ENCODE measurements at places on chromosomes 7 and 10.

DNA sequence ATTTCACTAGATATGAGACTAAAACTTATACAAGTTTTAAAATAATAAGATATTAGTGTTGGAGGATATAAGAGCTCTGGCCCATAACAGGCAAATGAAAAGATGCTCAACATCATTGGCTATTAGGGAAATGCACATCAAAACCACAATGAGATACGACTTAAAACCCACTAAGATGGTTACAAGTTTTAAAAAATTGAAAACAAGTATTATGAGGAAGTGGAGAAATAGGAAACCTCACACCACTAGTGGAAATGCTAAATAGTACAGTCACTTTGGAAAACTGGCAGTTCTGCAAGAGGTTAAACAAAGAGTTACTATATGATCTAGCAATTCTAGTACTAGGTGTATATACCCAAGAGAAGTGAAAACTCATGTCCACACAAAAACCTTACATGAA is 17.2 kb downstream of the PANK1 start:
- DNase-seq, result peak; percentile 50

- no peak for DNase-seq
Observed at GRCh38 chr10:113445736-113446135, 107.1 kb upstream of the HABP2 start.

DNA sequence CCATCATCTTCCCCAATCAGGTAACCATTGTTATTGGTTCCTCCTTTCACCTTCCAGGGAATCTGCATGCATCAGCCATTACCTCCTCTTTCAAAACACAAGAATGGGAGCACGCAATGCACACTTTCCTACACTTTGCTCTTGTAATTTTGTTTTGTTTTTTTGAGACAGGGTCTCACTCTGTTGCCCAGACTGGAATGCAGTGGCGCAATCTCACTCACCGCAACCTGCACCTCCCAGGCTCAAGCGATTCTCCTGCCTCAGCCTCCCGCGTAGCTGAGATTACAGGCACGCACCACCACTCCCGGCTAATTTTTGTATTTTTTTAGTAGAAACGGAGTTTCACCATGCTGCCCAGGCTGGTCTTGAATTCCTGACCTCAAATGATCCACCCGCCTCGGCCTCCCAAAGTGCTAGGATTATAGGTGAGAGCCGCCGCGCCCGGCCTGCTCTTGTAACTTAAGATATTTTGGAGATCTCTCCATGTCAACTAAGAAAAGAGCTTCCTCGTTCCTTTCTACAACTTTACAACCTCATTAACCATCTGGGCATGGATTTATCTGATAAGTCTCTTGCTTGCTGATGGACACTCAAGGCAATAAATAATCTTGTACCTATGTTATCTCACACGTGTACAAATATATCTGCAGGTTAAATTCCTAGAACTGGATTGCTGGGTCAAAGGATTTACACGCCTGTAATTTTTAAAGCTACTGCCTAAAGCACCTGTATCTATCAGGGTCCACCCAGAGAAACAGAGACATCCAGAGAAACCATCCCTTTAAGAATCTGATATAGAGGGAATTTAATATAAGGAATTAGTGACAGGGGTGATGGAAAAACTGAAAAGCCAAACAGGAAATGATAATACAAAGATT is 4.2 kb downstream of the CYTH3 start:
- no peak for DNase-seq

GRCh38 chr7:123792547-123792946 is 43.7 kb upstream of the WASL start:
- no peak for DNase-seq

DNA sequence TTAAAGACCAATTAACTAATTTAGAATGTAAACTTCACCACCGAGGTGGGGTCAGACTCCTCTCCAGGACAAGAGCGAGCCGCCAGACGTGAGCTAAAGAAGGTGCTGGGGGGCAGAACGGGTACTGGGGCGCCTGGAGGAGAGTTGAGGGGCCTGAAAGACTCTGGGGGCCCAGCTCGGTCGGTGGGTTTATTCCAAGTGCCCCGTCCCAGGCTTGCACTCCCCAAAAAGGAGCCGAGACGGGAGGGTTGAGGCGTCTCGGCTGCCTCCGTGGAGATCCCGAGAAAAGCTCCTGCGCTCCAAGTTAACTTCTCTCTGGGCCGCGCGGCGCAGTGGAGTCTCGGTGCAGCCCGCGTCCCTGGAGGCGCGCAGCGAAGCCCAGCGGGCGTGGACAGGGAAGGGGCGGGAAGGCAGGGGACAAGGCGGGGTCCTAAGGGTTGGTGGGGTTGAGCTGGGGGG is 553.3 kb downstream of the TFEC start:
- no peak for DNase-seq

DNA sequence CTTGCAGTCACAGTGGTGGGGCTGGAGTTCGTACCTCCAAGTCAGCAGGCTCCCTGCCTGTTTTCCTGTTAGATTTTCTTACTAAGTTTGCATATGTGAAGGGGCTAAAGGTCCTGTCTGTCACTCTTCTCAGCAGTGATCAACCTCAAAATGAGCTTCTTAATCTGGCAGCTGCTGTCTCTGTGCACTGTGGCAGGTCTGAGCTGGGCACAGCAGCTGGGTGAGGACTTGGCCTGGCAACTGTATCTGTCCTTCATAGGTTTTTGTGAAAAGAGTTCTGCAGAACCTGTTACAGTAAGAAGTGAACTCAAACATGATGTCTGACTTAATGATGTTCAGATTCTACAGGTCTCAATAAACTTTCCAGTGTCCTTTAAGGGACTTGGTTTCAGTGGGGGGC is 31.3 kb upstream of the GJD4 start:
- no peak for DNase-seq

- DNase-seq, result no peak
Observed at GRCh38 chr10:76033457-76034196, 602.2 kb downstream of the LRMDA start.

- no peak for DNase-seq
Observed at GRCh38 chr7:146764458-146764857, 647.9 kb downstream of the CNTNAP2 start.

DNA sequence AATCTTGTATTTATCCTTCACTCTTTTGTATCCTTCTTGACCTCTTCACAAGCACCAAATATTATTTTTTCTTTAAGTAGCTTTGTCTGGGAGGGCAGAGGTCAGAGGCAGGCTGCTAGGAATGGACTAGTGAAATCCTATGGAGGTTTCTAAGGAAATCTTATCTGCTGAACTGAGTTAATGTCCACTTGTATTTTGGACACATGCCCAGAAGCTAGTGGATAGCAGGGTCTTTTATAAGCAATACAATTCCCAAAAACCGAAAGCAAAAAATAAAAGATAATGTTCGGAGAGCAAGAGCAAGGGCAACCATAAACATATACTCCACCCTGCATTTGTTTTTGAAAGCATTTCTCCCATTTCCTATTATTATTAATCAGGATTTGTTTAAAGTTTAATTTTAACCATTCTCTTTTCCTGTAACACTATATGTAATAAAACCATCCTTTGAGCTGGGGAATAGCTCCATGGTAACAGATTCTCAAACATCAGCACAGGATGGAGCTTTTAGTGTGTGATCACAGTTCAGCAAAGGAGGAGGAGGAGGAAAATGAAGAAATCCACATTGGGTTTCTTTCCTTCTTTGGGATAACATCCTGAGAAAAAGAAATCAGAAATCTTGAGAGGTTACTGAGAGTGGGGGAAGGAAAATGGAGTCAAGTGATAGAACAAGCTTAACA is 328.2 kb upstream of the LRRN3 start:
- DNase-seq, result no peak

- no peak for DNase-seq
Observed at GRCh38 chr10:16227674-16228073, 209.1 kb upstream of the PTER start.

GRCh38 chr10:43199684-43200537 is 61.7 kb downstream of the CSGALNACT2 start:
- no peak for DNase-seq

DNA sequence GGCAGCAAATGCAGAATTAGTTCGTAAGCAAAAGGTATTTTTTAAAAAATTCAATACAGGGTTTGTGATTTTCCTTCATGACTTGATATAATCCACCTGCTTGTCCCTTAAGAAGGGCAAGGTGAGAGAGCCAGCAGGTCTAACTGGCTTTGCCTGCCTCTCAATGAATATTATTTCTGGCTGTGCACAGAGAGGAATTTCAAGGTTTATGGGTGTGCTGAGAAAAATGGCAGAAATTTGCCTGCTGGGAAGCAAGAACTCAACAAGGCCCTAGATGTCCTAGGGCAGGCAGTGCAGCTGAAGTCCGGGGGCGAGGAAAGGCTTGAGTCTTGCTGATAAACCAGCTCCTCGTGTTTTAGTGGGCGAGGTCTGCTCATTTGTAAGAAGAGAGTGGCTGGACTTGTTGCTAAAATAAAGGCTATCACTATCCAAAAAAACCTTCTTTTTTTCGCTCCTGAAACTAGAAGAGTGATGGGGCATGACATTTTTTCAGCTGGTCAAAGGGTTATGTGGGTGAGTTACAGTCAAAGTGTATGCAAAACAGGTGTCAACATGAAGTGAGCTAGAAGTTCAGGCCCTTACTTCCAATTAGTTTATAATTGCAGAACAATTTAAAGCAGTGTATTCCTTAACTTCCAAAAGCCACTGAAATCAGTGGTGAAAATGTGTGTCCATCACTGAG is 385.8 kb upstream of the KLF6 start:
- DNase-seq, result peak; percentile 6

GRCh38 chr7:27139334-27140125 is 4.0 kb downstream of the HOXA5 start:
- no peak for DNase-seq

DNA sequence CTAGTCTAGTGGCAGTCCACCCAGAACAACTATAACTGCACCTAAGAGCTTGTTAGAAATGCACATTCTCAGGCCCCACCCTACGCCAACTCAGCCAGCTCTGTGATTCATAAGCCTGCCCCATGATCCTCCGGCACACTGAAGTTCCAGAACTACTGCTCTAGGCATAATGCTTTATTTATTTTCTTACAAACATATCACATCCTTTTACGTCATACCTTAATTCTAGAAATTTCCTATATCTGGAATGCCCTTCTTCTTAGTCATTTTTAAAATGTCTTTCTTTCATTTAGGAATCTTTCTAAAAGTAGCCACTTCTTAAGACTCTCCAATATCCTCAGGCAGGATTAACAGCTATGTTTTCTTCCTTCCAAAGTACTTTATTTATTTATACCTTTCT is 480.1 kb downstream of the INHBA start:
- DNase-seq, result no peak

DNA sequence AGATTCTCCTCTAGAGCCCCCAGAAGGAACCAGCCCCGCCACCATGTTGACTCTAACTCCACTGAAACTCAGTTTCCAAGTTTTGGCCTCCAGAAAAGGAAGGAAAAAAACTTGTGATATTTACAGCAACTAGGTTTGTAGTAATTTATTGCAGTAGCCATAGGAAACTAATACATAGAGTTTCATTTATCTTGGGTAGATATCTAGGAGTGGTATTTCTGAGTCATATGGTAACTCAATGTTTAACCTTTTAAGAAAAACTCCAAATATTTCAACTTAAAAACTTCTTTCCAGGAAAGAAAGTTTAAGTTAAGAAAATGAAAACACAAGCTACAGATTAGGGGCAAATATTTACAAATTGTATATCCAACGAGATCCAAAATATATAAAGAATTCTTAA is 576.7 kb downstream of the KCNMA1 start:
- no peak for DNase-seq

DNA sequence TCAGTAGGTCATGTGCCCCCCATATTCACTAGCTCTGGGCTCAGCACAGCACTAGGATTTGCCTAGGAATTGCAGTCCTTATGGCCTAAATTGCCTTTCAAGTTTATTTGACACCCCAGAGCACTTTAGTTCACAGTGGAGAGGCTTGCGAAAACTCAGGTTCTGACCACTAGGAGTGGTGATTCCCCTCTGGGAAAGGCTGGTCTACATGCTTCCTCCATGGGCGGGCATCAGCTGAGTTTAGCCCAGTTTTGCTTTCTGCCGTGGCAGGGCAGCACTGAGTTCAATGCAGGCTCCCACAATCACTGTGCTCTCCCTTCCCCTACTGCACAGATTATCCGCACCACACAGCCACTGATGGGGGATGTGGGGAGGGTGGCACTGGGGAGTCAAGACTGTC is 94.4 kb downstream of the ADCYAP1R1 start:
- no peak for DNase-seq

GRCh38 chr7:127900732-127901685 is 130.2 kb downstream of the LRRC4 start:
- no peak for DNase-seq

GRCh38 chr7:143217806-143218205 is 4.0 kb upstream of the TAS2R40 start:
- DNase-seq, result no peak

GRCh38 chr10:83012866-83013265 is 1126.4 kb upstream of the GHITM start:
- DNase-seq, result no peak

DNA sequence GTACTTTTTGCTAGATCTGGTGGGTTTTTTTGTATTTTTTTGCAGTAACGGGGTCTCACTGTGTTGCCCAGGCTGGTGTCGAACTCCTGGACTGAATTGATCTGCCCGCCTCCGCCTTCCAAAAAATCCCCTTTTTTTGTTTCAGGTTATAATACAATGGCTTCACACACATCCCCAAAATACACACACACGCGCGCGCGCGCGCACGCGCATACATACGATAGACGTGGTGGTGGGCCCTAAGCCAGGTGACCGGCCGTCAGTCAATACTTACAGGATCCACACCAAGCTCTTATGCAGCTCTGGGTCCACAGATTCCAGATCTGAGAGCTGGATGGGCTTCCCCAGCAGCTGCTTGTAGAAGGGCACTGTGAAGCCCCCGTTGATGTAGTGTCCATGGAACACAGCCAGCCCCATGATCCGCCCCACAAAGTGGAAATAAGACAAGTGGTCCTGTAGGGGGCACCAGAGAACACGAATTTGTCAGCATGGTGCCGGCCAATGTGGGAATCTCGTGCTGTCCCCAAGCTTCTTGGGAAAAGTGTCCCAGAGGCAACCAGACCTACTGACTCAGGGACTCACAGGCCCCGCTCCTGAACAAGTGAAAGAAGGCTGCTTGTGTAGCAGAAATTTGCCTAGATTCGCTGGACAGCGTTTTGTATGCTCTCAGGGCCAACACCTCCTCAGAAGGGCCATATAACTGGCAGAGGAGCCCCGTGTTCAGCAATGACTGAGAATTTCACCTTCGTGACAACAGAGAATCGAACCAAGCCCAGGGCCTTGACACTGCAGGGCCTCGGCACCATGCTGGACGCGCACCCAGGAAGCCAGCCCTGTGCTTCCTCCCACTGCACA is 103.6 kb downstream of the SMURF1 start:
- DNase-seq, result peak; percentile 88

- DNase-seq, result peak; percentile 43
Observed at GRCh38 chr7:74482629-74483401, 29.1 kb downstream of the GTF2IRD1 start.

DNA sequence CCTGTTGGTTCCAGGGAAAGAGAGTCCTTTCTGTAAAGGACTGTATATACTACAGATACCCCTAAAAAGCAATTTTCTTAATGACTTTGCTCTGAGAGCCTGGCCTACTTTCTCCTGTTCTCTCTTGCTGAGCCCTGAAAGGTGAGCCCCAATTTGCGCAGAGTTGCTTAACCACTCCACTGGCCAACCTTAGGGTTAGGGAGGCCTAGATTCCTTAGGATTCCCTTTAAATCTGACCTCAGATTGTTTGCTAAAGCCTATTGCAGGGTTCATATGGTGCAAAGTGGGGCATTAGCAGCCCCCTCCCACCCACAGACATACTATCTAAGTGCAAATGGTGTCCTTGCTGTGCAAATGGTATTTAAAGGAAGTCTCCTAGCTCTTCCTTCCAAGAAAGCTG is 164.2 kb downstream of the RNLS start:
- no peak for DNase-seq
